Stimulated activated CD8-positive, alpha-beta memory T cell treated with anti-CD3 and anti-CD28 coated beads, Interleukin-15, amount 100 ng/mL, for 4 hours (primary cell): ENCODE measurements at places on chromosomes 11 and 22.

DNA sequence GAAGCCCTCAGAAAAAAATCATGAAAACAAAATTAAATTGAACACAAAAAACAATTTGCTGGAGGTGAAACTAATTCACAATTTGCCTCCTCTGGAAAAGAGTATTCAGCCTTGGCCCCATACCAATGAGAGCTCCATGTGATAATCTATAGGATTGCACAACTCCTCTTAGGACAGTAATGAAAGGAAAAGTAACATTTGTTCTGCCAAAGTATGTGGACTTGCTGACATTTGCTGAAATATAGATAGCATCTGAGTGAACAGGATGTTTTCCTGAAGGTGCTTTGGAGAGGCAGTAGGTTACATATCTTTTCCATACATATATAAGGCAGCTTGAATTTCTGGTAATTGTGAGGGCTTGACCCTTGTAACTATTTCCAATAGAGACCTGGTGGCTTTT, 122.8 kb downstream of the OR4C45 start:
- no peak for DNase-seq

DNA sequence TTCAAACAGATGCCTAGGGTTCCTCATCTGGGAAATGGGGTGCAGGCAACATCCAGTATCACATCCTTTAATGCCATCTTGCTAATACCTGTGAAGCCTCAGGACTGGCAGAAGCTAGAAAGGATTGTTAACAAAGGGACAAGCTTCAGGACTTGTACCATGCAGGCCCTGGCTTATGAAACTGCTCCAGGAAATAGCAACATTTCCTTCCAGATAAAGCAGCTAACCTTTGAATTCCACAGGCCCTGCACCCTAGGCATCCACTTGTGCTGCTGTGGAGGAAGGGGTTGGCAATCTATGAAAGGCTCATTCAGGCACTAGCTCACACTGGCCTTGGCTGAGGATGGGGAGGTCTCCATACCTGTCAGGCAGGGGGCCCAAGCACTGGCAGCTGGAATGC, 87.2 kb downstream of the BTBD10 start:
- no peak for DNase-seq

DNA sequence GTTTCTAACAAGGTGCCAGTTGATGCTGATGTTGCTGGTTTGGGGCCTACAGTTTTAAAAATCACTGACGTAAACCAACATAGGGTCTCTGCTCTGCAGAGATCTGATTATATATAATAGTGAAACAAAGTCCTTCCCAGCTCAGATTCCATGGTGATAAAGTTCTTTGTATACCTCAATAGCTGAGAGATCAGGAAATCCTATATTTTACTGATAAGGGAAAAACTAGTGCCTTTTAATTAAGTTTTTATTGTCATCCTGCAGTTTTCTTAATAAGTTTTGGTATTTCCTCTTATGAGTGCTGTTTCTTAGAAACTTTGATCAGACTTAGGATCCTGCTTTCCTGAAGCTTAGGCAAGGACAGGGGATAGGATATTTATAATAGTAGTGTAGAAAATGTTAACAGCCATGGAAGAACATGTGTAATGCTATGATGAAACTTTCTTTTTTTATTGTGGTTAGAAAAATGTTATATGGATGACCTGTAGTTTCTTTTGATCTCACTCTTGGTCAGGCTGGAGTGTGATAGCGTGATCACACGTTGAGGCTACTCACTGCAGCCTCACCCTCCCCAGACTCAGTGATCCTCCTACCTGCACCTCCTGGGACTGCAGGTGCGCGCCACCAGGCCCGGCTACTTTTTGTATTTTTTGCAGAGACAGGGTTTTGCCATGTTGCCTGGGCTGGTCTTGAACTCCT, 14.1 kb downstream of the CAPRIN1 start:
- no peak for DNase-seq

- no peak for DNase-seq
Observed at GRCh38 chr11:65424205-65425104, 1.9 kb downstream of the NEAT1 start.

- no peak for DNase-seq
Observed at GRCh38 chr11:72600557-72600956, 73.7 kb downstream of the PDE2A start.

- DNase-seq, result no peak
Observed at GRCh38 chr11:59289356-59290181, 69.1 kb upstream of the OR5AN1 start.
